ENCODE measurements at places on chromosomes 6 and 20.

GRCh38 chr20:25459111-25459830, 51.8 kb downstream of the GINS1 start:
- no peak for DNase-seq

GRCh38 chr6:5337573-5337972, 76.3 kb downstream of the FARS2 start:
- DNase-seq: no peak

GRCh38 chr6:163962627-163963117, 548.2 kb downstream of the QKI start:
- DNase-seq: no peak

DNA sequence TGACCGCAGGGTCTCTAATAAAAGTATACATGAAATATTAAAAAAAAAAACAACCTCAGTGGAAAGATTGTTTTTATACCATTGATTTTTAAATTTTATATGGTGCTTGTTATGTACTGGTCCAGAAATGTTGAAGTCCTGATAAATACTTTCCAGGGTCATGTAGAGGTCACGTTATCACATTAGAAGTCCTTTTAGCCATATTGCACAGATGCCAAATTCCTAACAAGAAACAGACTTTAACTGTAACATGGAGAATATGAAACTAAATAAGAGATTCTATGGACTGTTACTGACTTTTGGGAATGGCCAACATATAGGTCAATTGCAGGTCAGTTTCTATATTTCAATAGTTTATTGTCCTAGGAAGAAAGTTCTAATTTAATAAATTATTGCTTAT, 89.0 kb downstream of the ADGRB3 start:
- no peak for DNase-seq

DNA sequence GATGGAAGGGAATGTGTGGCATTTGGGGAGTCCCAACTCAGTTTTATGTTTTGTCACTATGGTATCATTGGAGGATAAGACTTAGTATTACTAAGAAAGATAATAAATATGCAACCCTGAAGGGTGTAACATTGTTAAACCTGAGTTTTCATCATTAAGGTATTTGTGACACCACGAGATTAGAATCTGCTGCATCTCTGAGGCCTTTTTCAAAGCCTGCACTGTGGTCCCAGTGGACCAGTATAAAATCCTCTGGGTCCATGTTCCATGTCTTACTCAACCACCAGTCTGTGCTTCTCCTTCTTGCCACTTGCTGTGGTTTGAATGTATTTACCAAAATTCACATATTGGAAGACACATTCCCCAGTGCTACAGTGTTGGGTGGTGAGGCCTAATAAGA, 130.6 kb downstream of the TBX18 start:
- DNase-seq: no peak

GRCh38 chr6:110475066-110475653, 1.3 kb downstream of the SLC22A16 start:
- DNase-seq: no peak

DNA sequence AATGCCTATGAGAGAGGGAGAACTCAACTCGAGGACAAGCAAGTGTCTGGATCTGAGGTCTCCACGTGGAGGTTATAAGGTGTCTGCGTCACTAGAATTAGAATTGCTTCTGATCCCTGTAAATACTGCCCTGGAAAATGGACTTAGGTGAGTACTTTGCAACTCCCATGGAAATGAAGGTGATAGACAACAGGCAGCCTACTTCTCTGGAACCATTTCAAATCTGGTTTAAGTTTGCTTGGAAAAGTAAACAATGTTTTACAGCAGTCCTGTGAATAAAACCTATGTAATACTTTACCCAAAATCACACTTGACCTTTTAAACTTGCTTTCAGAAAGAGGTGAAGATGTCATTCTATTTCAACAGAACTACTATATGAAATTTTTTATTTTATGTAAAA, 70.1 kb upstream of the TENT5A start:
- no peak for DNase-seq

- DNase-seq: no peak
Measured at GRCh38 chr6:106156863-106157262, 70.7 kb downstream of the PRDM1 start.

DNA sequence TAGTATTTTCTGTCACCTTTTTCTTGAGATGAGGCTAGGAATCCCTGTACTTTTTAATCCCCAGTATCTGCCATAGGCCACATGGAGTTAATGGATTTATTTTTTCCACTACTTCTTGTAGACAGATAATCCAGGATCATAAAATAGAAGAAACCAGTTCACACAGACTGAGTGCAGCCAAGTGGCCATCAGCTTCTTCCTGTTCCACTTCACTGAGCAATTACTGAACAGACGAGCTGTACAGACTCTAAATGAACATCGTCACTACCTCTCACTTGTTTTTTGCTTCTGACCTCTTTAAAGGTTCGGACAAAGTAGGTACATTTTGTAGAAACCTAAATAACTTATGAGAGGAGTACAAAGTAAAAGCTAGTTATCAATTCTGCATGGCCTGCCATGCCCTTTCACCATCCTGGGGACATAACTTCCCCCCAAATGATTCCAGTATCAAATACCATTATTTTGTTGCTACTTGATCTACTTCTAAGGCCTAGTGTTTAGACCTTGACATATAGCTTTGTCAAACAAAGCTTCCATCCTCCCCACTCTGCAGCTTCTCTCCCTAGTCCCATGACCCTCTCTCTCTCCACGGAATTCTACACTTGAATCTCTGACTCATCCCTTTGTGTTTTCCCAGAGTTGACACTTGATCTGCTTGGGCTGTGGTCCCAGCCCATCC, 34.4 kb upstream of the ARHGAP18 start:
- DNase-seq: no peak

GRCh38 chr6:123702943-123703342, 66.2 kb upstream of the TRDN start:
- no peak for DNase-seq

DNA sequence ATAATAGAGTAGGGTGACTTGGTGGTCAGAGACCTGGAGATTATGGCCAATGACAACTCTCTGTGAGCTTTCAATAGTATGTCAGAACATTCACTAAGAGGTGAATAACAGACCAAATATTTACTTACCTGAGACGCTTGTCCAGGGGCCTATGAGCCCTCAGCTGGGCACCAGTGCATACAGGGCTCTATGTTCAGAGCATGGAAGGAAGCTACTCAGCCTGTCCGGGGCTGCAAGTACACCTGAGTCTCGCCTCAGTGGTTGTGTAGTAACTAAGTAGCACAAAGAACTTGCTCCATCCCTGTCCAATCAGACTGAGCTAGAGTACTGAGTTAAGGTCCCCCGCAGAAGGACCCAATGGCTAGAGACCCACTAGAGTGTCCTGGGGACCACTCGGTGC, 11.6 kb upstream of the SCGN start:
- DNase-seq: no peak

- no peak for DNase-seq
Measured at GRCh38 chr6:29465801-29466200, 8.8 kb downstream of the OR2H1 start.

GRCh38 chr6:145620088-145620487, 115.2 kb downstream of the EPM2A start:
- no peak for DNase-seq

DNA sequence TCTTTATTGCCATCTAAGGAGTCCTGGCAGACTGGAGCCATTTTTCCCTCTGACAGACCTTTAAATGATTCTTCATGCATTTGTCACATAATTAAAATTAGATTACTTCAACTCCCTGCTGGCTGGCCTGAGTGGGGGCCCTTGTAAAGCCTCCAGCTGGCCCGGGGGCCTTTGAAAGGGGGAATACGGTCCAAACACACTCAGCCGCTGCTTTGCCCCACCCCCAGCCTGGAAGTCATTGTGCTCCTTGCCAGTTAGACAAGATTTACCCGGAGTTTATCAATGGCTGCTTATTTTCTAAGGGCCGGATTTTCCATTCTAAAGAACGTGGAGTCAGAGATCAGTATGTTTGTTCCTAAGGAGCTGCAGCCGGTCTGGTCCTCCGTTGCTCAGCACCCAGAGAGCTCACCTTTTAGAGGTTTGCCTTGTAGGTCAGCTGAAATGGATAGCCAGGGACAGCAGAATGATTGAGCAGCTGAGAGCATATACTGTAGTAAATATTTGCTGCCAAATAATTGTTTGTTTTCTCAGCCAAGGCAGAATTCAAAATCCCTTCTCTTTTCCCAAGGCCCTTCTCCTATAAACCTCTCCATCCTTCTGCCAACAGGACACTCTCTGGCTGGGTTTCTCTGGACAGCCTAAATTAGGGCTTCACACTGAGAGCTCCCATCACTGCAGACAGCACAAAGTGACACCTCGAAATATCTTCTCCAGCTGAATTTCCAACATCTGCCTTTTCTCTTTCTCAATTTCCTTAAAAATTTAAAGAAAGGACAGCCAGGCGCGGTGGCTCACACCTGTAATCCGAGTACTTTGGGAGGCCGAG, 68.4 kb upstream of the RBM24 start:
- peak; percentile 90 for DNase-seq

GRCh38 chr20:23640018-23640601, 2.4 kb upstream of the CST3 start:
- no peak for DNase-seq

DNA sequence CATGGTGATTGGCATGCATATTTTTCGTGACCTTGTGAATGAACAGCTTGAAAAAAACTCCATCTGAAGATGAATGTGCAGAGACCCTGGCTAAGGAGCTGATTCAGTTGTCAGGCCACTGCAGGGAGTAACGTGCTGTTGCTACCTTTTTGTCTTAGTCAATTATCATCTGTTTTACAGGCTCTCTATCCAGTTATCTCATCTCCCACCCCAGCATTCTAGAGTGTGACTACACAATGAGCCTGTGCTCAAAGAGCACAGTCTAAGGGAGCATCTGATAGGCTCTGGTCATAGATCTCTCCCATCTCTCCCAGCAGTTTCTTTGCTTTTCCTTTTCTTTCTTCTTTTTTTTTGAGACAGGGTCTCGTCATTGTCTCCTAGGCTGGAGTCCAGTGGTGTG, 45.5 kb downstream of the NDRG3 start:
- no peak for DNase-seq

DNA sequence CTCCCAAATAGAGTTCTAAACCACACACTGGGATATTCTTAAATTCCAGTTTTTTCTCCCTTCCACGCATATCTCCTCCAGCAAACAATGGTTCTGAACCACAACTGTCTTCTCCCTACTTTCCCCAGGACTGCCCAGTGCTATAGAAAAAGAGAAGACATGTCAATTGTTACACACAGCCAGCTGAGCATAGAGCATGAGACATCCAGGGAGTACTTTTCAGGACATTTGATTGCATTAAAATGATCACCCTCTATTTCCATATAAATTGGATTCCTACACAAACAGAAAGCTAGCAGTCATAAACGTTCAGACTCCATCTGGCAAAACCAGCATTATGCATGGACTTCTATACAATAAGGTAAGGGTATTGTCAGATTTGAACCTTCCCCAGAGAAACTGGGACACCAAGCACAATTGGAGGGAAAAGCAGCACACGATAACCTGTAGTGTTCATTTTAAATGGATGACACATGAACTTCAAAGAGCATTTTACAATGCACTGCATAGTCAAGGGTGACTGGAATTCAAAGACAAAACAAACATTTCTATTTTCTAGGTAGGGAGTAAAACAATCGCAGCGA, 93.1 kb upstream of the HEY2 start:
- DNase-seq: peak; percentile 22

GRCh38 chr20:19609642-19610223, 148.3 kb upstream of the RIN2 start:
- DNase-seq: no peak

DNA sequence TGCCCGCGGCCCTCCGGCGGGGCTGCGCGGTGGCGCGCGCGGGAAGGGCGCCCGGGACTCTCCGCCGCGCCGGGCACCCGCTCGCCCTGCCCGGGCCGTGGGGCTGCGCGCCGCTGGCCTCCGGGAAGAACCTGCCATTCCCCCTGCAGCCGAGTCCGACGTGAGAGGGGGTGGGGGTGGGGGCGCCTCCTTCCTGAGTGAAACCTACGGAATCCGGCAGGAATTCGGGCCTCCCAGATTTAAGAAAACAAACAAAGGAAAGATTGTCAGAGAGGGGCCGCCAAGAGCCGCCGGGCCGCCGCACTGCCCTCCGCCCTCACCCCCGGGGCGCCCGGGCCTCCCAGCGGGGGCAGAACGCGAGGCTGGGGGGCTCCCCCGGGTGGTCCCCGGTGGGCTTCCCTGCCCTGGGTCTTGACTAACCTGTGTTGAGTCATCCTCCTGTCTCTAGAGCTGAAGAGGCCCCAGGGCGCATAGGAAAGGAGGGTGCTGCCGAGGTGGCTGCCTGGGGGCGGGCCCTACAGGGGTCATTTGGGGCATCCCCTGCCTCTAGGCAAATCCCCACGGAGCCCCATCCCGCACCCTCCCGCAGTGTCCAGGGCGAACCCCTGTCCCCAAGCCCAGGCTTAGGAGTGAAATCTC, 42.2 kb upstream of the FOXP4 start:
- no peak for DNase-seq

DNA sequence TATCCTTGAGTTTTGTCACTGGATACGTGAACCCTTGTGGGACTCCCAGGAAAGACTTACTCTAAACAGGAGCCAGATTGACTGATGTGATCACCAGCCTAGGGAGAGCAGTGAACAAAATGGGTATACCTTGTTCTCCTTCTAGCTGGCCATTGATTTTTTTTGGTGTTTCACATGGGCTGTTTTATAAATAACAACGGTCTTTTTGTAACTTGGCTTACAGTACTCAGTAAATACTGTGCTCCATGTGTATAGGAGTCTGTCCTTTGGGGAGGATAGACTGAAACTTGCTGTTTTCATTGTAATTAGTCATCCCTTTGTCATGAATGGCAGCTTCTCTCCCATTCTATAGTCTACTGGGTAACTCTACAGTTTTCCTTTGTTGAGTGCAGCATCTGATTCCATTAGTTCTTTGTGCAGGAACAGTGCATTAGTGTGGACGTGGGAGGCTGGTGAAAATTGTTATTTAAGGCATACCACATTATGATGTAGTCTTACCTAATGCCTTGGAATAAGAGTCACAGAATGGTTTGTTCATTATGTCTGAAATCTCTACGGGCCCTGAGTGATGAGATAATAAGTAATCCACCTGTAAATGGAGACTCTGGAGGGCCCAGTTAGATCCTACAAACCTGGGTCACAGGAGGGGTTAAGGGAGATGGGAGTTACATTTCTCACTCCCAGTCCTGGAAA, 89.5 kb downstream of the TIAM2 start:
- DNase-seq: no peak

DNA sequence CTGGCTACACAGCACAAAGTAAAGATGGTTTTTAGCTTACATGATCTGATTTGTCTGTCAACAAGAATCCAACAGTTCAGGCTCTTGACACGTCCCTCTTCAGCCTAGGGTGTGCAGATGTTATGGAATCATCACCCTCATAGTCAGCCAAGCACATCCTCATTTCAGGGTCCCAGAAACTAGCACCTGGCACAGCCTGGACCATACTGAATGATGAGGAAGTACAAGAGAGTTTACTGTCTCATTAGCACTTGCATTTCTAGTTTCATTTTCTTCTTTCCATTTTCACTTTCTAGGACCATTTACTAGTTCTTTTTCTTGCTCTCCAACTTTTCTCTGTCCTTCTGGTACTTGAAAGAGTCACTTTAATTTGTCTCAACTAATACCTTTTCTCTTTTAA, 6.5 kb downstream of the RIPOR2 start:
- DNase-seq: no peak

Data from brain (organoid and tissue), 16 donors.